ENCODE measurements at places on chromosomes 5 and 9.

- no peak for DNase-seq
Observed at GRCh38 chr9:22374051-22374450, 72.6 kb upstream of the DMRTA1 start.

DNA sequence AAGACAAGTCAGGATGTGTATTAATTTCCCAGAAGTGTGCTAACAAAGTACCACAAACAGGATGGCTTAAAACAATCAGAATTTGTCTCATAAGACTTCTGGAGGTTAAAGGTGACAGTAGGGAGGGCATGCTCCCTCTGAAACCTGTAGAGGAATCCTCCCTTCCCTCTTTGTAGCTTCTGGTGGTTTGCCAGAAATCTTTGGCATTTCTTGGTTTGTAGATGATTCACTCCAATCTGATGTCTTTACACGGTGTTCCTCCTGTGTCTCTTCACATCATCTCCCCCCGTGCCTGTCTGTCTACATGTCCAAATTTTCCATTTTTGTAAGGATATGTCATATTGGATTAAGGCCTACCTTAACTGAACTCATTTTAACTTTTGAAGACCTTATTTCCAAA, 471.5 kb downstream of the ZNF608 start:
- DNase-seq: no peak

DNA sequence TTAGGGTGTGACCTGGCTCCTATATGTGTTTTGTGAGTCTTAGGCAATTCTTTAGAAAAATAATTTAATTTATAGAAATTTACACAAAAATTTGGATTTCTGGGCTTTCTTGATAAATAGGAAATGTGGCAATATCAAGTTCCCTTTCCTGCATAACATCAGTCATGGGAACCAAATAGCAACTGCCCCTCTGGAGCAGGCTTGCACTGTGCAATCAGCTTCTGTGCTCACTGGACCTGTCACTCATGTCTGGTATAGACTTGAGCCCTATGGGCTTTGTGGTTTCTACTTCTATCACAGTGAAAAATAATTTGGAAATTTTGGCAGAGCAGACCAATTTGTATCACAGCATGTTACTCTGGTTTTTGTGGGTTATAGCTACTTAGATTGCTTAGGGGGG, 131.7 kb downstream of the ADGRV1 start:
- no peak for DNase-seq

DNA sequence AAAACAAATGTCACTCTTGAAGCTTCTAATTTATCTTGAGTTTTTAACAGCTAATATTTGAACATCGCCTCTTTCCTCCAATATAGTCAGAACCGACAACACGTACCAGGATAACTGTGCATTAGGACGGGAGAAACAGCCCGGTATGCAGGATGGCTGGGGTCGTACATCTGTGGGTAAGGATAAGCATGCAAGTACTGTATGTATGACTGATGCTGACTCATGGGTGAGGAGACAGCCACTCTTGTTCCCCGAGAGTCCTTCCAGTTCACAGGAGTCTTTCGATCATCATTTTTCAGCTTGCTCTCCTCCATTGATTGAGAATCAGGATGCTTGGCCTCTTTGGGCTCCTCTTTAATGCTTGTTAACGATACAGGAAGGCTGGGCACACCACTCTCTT, 102.3 kb downstream of the ZNF608 start:
- DNase-seq: no peak

DNA sequence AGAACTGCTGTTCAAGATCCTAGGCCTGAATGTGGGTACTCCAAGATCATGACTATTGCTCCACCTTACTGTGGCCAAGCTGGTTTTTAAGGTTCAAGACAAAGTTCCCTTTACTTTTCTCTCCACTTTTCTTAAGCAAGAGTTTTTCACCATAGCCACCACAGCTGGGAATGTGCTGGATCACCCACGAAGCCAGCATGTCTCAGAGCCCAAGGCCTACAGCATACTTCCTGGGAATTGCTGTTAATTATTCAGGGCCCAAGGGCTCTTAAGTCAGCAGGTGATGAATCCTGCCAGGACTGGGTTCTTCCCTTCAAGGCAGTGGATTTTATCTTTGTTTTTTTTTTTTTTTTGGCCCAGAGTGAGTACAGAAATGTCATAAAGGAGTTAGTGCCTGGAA, 149.4 kb upstream of the TUSC1 start:
- DNase-seq: no peak

DNA sequence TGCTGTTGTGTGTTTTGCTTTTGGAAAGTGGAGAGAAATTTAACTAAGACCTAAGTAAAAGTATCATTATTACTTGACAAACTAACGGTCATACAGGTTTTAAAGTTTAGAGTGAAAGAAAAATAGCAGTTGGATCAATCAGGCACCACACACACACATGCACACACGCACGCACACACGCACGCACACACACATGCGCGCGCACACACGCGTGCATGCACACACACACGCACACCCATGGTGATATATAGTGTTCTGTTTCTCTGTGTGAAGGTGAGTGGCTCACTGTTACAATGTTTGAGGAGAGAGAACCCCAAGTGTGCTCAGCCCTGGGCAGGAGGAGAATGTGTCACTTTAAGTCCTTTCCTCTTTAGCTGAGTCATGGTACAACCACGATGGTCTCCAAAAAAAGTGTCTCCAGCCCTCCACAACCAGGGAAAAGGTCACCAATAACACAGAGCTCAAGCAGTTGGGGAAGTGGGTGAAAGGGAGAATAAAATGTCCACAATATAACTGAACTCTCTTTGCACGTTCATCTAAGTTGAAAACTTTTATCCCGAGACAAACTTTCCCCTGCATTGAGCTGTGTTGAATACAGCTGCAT, 3.2 kb downstream of the ZNF366 start:
- no peak for DNase-seq

DNA sequence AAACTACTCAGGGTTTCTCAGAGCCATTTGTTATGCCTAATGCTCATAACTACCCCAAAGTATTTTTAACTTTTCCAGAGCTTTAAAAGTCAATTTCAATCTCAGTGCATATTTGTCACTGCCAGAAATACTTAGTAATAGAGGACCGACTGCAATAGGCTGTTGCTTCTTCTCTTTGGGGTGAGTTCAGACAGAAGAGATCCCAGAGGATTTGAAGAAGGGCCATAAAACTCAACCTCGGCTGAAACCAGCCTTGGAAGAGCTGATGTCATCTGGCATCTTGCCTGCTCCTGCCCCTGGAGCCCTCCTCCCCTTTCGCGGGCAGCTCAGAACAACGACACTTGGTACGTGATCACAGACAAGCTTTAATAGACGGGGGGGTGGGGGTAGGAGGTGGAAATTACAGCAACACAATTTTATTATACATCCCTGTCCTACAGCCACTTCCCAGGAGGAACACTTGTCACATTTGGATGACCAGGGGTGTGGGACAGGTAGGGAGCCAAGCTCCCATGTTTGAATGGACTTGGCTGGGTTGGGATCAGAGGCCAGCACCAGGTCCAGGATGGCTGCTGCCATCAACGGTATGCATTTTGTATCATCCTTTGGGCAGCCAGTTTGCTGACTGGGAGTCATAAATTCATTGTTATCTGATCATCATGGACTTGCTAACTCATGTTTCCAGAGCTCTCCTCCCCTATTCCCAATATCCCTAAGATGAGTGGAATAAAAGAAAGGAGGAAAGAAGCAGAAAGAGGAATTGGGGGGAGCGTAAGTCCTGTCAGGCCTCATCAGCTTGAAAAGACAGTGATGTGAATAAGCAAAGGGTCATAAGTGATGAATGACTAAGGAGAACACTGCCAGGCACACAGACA, 186.6 kb upstream of the PANK3 start:
- no peak for DNase-seq

- DNase-seq: no peak
Observed at GRCh38 chr5:149561848-149562247, 10.6 kb upstream of the CSNK1A1 start.

DNA sequence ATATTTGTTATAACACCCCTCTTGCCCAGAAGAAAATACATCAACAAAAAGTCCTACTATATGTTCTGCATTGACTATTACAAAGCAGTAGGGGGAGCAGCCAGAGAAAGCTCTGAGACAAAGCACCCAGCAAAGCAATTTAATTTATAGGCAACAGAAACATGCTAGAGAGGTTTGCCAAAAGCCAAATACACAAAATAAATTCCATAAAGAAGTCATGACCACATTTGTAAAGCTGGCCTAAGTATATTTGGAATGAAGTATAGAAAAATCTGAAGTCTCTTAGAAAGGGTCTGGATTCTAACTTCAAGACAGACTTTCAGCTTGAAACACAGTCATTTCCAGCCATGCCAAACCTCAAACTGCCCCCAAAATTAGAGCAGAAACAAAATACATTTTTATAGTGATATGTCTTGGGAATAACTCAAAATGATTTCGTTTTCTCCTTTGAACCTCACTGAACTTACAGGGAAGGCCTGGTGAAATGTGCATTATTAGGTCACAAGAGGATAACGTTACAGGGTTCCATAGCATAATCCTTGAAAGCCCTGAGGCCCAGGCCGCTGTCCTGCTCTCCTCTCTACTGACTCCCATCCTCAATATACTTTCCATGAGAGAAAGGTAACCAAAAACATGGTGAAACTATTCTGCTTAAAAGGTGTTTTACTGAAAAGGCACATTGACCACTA, 451.8 kb downstream of the RAB3C start:
- no peak for DNase-seq

DNA sequence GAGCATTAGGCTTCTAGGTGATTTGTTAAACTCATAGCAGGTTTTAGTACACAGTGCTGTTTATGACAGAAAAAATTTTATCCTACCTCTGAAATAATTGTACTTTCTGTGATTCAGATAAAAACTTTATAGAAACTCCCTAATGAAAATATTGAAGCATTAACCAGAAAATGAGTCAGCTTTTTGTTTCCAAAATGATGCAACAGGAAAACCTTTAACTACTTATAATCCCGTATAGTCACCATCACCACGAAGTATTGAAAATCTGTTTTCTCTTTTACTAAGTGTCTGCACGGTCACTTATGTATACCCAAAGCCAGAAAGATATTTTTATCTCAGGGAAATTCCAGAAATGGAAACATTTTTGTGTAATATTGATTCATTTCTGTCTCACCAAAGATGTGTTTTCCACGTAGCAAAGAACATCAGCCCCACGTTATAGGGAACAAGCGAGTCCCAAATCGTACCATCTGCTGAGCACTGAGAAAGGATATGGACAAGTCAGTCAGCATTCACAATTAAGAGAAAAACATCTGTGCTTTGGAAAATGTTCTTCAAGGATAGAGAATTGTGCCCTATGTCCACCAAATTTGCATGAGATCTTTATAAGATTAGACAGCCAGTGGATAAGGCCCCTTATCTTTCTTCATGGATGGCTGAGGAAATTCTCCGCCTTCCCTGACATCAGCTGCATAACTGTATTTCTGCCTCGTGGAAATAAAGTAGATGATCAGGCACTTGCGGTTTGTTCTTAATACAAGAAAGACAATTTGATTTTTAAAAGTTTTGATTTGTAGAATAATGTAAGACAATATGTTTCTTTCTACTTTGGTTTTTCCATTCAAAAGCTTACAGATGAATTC, 41.9 kb downstream of the TNFAIP8 start:
- no peak for DNase-seq

GRCh38 chr5:110265162-110265561, 461.3 kb downstream of the TMEM232 start:
- no peak for DNase-seq

GRCh38 chr5:160452795-160453194, 31.1 kb downstream of the PTTG1 start:
- no peak for DNase-seq

DNA sequence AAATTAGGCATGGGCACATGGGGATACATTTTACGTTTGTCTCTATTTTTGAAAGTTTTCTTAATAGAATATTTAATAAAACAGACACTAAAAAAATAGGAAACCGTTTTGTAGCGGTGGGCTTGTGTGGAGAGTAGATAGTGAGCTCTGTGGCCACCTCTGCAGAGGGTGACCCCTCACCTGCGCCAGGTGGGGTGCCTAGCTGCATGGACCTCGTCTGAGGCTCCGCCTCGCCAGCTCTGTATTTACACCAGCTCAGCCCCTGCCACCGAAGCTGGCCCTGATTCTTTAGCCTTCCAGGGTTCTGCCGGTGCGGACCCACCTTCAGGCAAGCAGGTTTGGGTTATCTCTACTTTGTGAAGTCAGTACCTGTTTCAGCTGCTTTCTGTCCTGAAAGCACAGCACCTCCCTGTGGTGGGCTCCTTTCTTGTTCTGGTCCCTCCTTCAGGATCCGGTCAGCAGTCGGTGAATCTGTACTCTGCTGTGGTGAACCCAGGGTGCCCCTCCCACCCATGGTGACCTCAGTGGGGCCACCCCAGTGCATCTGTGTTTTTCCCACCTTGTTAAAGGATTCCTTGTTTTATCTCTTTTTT, 105.2 kb upstream of the CACNA1B start:
- no peak for DNase-seq

GRCh38 chr9:34454571-34455065, 3.8 kb downstream of the FAM219A start:
- no peak for DNase-seq

DNA sequence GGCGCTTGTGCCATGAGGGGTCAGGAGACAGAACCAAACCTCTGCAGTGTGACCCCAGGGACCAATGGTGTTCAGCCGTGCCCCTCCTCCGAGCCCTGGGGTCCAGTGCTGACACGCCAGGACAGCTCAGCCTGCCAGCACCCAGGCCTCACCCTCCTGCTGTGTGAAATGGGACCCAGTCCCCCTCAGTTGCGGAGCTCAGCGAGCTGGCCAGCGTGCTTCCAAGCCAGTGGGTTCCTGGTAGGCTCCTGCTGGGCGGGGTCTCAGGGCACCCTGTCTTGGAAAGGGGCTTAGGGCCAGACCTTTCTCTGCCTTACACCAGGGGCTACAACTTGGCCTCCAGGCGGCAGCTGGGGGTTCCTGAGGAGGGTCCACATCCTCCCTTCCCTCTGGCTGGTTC, 4.4 kb downstream of the RNF44 start:
- no peak for DNase-seq

DNA sequence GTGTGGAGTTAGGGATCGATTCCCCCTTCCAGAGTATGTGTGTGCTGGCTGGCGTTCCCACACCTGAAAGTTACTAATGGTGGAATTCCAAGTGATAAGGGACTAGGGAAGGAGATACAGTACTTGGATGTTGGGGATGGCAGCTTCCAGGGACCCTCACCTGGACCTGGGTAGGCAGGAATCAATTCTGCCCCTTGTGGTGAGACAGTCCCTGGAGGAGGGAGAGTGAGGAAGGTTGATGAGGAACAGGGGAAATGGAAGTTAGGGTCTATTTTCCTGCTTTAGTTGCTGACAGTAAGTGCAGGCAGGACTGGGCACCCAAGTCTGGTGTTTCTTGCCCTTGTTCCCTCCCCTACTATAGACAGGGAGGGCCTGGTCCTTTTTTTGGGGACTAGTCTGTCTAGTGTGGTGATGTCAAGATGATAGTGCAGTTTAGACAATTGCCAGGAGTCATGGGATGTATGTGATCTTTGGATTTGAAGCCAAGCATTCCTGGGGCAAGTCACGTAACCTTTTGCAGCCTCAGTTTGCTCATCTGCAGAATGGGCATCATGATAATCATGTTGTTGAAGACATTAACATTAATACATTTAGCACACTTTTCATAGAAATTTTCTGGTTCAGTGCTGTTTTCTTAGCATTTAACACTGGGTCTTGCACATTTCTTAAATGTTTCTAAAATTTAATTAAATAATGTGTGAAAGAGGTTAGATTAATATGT, 51.7 kb downstream of the DAB2IP start:
- DNase-seq: no peak
